ENCODE measurements at places on chromosomes 5 and 9.

GRCh38 chr5:100188778-100189177 lies 346.4 kb upstream of the FAM174A start:
- DNase-seq, result no peak

DNA sequence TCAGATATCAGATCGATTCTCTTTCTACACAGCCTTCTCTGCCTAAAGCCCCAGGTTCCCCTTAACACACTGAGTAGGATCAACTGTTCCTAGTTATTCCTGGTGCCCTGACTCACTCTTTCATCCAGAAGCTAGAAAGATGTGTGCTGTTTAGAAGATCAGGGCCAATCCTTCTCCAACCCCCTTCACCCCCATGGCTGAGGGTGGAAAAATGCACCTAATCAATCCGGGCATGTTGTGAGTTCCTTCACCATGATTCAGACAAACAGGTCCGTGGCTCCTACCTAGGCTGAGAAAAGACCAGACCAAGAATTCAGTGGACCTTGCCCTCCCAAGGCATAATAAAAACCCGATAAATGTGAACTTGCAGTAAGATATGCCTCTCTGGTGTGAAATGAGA lies 85.4 kb upstream of the EQTN start:
- no peak for DNase-seq

GRCh38 chr5:20604992-20605391 lies 617.0 kb upstream of the CDH18 start:
- DNase-seq, result no peak

GRCh38 chr5:2029206-2029605 lies 146.5 kb upstream of the IRX4 start:
- DNase-seq, result no peak

All from stimulated activated CD4-positive, alpha-beta T cell treated with anti-CD3 and anti-CD28 coated beads, TNF-alpha, amount 100 ng/mL, for 24 hours (primary cell).